ENCODE measurements at places on chromosomes 5 and 9.

GRCh38 chr5:131282235-131282634 is 18.4 kb downstream of the CDC42SE2 start:
- DNase-seq: no peak

DNA sequence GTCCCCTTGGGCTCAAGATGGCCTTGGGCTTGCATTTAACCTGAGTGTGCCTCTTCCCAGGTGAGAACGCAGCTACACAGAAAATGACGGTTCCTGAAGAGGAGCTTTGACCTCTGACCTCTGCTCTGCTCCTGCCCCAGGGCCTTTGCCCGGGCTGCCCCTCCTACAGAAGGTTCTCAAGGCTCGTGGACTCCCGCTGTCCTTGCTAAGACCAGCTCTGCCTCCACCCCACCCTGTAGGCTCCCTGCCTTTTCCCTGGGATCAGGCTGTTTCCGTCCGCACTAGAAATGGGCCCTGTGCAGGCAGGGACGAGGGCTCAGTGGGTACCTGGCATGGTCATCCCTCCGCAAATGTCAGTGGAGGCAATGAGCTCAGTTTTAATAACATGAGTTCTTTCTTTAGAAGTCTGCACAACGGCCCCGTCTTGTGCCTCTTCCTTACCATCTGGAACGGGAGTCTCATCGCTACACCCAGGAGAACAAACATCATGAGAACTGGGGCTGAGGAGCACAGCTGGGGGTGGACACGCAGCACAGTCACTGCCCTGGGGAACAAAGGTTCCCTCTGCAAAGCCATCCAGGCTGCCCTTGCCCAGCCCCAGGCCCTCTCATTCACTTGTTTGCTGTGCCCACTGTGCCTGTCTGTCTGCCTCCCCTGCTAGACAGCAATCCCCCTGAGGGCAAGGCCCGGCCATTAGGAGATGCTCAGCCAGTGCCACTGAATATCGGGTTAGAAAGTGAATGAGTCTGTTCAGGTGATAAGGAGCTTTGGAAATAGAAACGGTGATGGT is 26.7 kb upstream of the LPCAT1 start:
- DNase-seq: no peak

- no peak for DNase-seq
Measured at GRCh38 chr5:136388474-136388873, 23.1 kb upstream of the TRPC7 start.

- DNase-seq: no peak
Measured at GRCh38 chr9:95085036-95085770, 232.3 kb downstream of the FANCC start.

GRCh38 chr5:39158127-39158593 is 61.2 kb downstream of the FYB1 start:
- DNase-seq: no peak

DNA sequence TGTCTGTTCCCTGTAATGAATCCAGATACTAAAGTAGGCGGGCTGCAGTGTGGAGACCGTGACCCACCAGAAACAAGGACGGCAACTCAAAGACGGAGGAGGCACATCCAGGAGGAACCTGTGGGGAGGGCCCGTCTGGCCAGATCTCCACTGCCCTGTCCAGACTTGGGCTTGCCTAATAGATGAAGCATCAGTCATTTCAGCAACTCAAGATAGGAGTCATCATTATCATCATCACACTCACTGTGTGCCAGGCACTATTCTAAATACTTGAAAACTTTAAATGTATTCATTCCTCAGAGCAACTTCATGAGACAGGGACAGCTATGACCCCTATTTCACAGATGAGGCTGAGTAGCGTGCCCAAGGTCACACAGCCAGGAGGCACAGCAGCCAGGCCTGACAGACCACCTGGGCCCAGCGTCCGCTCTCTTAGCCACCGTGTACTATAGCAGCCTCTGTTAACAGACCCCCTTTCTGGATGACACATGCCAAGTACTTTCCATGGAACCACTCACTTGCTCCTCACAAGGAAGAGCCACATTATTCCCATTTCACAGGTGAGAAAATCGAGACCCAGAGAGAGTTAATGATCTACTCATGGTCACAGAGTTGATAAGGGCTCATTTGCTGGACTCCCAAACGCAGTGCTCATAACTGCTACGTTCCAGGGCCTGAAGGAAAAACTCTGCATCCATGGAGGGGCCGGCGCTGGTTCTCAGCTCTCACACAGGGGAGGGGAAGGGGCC is 4.9 kb upstream of the IL4 start:
- DNase-seq: no peak

DNA sequence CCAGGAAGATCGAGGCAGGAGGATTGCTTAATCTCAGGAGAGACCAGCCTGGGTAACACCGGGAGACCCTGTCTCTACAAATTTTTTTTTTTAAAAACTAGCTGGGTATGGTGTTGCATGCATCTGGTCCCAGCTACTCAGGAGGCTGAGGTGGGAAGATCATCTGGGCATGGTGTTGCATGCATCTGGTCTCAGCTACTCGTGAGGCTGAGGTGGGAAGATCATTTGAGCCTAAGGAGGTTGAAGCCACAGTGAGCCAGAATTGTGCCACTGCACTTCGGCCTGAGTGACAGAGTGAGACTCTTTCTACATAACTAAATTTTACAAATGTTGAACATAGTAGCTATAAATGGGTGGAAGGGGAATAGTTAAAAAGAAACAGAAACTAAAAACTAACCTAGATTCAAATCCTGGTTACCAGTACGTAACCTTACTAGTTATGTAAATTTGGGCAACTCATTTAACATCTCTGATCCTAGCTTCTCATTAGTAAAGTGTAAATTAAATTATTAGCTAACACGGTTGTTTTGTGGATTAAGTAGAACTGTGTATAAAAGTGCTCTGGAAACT is 41.7 kb downstream of the TMEM161B start:
- DNase-seq: no peak

GRCh38 chr9:133619791-133620190 is 10.6 kb upstream of the FAM163B start:
- no peak for DNase-seq

GRCh38 chr5:15746833-15747232 is 246.9 kb downstream of the FBXL7 start:
- no peak for DNase-seq

GRCh38 chr9:95462249-95463147 is 54.3 kb downstream of the PTCH1 start:
- DNase-seq: peak; percentile 91

DNA sequence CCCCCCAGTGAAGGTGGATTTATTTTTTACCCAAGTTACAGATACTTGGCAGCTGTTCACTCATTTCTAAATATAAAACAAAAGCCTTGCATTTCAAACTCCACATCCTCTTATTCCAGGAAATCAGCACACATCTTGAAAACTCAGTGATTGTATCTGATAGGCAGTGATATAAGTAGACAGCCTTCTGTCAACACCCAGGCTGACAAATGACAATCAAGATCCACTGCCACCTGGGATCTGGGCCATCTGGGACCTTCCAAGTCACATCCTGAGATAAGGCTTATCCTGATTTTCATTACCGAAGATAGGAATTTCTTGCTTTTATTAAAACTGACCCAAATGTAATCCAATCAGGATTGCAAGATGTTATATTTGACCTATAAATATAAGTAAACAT is 201.3 kb upstream of the PUM3 start:
- no peak for DNase-seq

GRCh38 chr5:116554764-116555163 is 19.9 kb downstream of the SEMA6A start:
- no peak for DNase-seq

DNA sequence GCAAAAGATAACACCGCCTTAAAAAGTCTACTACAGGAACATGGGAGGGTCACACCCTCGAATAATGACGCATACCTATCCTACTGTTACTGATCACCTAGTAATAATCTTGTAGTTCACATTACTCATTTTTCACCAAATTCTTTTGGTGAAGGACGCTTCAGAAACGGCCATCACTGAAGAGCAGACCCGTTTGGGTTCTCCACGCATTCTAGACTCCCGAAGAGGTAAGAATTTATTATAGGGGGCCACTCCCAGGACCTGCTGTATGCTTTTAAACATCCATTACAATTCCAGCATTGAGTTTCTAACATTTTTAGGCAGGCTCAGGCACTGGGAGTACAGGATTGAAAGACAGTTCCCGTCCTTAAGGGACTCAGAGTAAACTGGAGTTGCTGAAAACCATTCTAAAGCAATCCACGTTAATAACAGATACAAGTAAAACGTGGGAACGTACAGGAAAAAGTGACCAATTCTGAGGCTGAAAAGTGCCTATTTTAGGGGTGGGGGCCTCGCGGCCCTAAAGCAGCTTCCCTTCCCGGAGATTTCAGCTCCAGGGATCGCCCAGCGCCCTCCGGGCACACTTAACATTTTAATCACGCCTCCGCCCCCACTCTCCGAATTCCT is at the start of gene FER:
Gene FER, plus strand, starts transcription at position 124 of the 627 bp plus-strand sequence. CDS start 50,286 bp downstream, outside the sequence.
- peak; percentile 73 for DNase-seq

DNA sequence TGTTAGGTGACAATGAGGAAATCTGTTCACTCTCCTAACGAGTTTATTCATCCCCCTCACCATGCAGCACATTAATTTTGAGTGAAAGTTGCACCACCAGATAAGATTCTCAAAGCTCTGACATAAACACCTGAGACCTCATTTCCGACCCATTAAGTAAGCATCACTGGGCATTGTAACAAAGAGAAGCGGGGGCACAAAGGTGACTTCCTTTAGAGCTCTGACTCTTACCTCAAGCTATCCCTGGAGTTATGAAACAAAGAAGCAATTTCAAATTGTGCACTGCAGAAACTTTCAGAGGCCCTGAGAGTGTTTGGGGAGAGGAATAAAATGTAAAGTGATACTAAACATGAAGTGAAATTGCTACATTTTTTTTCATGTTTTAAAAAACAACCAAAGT is 29.5 kb downstream of the C5orf15 start:
- no peak for DNase-seq

- no peak for DNase-seq
Measured at GRCh38 chr5:95864944-95865504, 42.5 kb upstream of the GLRX start.

DNA sequence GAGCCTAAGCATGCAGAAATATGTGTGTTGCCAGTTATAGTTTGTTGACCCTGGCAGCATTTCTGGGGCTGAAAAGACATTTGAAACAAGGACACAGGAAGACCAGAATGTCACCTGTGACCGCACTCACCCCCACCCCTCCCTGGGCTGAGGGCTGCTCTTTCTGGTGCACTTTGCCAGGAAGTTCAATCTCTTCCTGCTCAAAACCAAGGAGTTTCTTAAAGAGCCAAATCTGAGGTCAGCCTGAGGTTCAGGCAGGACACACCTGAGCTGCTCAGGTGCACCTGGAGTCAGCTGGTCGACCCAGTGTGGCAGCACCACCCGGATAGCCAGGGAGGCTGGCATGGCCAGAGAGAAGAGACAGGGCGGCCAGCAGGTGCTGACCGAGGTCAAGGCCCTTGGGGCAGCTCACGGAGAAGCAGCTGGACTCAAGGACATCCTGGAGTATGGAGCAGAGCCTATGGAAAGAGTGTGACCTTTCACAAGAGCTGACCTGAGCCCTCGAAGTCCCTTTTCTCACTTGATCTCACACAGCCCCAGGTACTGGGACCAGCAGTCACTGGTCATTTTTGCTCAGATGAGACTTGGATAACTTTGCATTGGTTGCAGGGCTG is 376.9 kb upstream of the IRX4 start:
- no peak for DNase-seq

GRCh38 chr5:118999696-119000095 is 11.3 kb upstream of the DTWD2 start:
- DNase-seq: no peak

DNA sequence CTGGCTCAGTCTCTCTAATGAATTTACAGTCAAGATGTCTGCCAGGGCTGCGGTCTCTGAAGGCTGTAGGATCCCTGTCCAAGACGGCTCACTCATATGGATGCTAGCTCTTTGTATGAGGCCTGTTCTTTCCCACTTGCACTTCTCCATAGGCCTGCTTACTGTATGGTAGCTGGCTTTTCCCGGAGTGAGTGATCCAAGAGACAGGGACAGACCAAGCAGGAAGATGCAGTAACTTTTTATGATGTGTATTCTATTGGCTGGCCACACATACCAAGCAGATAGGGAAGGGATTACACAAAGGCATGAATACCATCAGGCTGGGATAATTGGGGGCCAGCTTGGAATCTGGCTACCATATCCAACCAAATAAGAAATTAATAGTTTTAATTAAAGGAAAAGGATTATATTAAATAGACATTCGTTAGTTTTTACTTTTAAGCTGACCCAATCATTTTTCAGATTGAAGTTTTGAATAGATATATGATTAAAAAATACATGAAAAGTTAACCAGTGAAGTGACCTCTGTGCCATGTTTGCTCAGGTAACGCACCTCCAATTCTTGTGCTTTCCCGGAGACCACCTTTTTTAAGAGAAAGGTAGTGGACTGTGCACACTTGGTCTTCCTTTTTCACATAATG is 20.6 kb downstream of the NSD1 start:
- peak; percentile 28 for DNase-seq

- DNase-seq: no peak
Measured at GRCh38 chr5:154966081-154966841, 25.4 kb downstream of the MRPL22 start.

DNA sequence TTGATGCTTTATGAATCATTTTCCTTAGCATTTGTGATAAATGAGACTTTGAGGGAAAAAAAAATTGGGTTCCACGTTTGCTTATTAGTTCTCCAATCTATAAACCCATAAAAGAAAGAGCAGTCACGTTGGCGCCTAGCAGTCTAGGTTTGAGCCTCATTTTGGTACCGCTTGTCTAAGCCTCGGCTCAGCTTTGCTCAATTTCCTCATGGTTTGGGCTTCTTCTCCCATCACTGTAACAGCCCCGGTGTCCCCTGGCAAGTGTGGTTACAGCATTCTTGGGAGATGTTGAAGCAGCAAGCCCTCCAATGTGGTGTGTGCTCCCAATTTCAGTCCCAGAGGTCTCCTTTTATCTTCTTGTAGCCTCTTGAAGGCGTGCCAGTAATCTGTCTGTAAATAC is 578.4 kb downstream of the CDK5RAP2 start:
- DNase-seq: no peak

DNA sequence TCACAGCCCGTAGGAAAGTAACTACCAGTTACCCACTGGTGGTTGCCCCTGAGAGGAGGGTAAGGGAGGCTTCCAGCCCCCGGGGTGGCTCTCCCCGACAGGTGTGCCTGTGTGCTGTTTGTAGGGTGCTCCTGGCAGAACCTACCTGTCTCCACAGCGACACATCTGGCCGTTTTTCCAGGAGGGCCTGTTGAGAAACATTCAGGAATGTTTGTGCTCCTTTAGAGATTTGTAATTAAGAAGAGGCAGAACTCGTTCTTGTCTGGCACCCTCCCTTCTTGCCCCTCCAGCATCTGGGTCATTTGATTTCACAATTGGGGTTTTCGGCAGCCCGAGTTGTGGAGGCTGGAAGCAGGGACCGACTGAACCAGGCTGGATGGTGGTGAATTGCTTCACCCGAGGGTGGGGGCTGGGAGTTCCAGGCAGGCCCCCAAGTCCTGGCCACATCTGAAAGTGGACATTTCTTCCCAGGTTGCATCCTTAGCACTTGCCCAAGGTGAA is 74.2 kb downstream of the WWC1 start:
- no peak for DNase-seq
